ENCODE measurements at places on chromosomes 3 and 15. TPM values are rescaled to one million over a fixed set of nuclear protein-coding genes. Genes with fewer than 3 reads are reported as not detected.

Gene DAPK2
- polyA plus RNA-seq: 5.1 TPM

Gene LYZL4
- not detected for polyA plus RNA-seq

- no peak for DNase-seq
These were observed 248.8 kb upstream of the LYSMD4 start for GRCh38 chr15:99981839-99982658.

- no peak for DNase-seq
These were observed 42.9 kb upstream of the TSC22D2 start for GRCh38 chr3:150365132-150365604.

GRCh38 chr3:25265284-25265683 is 162.8 kb upstream of the RARB start:
- DNase-seq: no peak

GRCh38 chr3:143100451-143100850 is 19.1 kb upstream of the CHST2 start:
- DNase-seq: no peak
